ENCODE measurements at places on chromosomes 2 and 18.
A peak's percentile ranks its signal among the peaks of the same experiment; 100 is the strongest.

GRCh38 chr2:205722283-205722918, 40.1 kb downstream of the NRP2 start:
- DNase-seq, result peak; percentile 53

- DNase-seq, result no peak
Observed at GRCh38 chr2:18290386-18290785, 270.1 kb downstream of the RDH14 start.

DNA sequence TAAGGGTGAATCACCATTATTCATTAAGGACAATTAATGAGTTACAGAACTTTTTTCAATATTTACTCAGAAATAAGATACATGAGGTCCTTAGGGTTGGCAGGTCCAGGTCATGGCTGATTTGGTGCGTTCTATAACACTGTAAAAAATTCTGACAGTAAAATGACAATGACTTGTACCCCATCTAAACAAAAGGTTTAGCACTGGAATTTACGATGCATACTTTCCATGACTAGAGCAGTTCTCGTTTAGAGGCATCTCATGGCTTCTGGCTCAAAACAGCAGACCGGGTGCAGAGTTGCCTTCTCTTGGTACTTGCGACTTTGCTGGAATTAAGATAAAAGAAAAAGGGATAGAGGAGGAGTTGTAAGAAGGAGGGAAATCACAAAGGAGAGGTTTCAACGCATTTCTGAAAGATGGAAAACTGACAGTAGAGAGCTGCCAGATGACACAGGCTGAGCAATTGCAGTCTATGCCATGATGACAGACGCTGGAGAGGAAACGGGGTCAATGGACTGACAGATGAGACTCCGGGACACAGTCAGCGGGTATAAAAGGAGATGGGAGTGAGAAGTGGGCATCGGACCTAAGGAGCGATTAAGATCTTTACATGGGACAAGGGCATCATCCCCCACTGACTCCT, 4.1 kb upstream of the CYS1 start:
- DNase-seq, result no peak

DNA sequence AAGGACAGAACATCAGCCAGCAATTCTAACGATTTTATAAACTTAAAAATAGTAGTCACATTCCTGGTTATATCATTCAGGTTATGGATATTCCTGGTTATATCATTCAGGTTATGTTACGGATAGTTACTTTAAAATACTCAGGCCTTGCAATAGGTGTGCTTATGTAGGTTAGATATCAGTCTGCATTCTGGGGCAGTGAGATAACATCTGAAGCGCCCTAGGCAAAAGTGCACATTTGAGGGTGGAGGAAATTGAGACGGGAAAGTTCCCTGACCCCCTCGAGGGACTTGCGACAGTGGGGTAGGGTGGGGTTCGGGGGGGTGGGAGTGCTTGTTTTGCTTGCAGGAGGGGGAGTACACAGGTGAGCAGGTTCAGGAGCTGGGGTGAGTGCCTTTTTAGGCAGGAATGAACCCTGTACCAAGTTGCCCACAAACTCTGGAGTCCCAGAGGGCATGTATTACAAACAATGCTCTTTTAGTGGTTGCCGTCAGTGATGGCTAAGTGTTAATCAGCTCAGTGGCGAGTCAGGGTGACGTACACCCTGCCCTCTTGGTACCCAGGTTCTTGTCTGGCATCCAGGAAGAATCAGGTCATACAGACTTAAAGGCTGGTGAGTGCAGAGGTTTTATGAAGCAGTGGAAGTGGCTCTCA, 31.8 kb downstream of the CREG2 start:
- DNase-seq, result no peak

- DNase-seq, result no peak
Observed at GRCh38 chr18:78740876-78741275, 238.7 kb upstream of the SALL3 start.

DNA sequence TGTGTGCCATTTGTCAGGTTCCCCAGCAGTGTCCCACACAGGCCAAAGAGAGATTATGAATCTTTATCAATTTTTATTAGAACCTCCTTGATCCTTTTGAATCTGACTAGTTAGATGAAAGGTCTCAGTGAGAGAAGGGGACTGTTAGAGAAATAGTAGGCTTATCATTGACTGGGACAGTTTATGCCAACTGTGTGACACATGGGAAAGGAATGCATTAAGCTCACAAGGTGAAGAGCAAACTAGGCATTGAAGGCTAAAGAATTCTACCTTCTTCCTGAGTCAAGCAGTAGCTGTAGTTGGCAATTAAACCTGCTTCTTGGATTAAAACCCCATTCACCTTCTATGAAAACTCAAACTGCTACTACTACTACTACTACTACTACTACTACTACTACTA, 389.6 kb upstream of the CDH19 start:
- no peak for DNase-seq

- no peak for DNase-seq
Observed at GRCh38 chr2:216905649-216906329, 45.9 kb upstream of the TNP1 start.

DNA sequence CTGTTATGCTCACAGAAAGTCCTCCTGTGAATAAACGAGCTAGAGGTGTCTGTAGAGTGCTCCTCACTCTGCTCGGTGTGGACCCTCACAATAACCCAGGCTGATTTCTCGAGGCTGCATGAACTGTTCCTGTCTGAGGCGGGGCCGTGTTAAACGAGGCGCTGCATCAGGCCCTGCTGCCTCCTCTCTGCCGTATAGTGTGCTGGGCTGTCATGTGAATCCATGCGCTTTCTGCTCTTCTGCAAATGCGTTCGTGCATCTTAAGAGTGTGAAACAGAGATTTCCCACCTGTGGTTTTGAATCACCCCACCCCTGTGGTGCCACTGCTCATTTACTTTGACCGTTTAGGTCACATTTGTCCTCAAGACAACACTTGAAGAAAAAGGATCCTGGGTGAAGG, 26.2 kb downstream of the TRAF3IP1 start:
- DNase-seq, result no peak

DNA sequence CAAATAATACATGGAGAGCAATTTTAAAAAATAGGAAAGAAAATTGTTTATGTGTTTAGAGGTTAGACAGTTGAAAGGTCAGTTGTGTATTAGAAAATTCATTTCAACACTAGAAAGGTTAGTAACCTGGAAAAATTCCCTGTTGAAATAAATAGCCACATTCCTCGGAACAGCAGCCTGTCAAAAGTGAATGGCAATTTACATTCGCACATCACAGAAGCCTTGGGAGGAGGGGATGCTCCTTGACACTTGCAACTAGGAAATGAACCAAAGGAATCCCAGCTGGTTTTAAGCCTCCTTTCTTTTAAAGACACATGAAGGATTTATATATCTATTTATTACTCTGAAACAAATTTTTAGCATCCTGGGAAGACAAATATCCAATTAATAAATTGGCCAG, 653.5 kb upstream of the LRRTM4 start:
- DNase-seq, result no peak

- DNase-seq, result no peak
Observed at GRCh38 chr18:22423878-22424564, 6.3 kb upstream of the CTAGE1 start.

- DNase-seq, result no peak
Observed at GRCh38 chr2:30670453-30670852, 136.8 kb downstream of the CAPN13 start.

DNA sequence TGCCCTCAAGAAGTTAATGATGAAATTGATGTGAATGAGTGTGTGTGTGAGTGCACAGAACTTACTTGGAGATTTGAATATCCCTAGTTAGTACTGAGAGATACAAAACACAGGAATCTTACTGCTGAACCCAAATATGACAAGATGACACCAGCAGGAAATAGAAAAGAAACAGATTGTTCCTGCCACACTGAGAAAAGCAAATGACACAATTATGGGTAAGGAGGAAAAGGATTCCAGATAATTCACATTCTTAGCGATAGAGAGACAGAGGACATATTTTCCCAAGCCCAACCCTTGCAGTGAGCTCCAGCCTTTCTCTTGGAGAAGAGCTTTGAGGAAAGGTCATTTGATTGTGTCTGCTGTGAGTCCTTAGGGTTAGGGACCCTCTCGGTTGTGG, 105.7 kb upstream of the SMIM21 start:
- DNase-seq, result no peak

DNA sequence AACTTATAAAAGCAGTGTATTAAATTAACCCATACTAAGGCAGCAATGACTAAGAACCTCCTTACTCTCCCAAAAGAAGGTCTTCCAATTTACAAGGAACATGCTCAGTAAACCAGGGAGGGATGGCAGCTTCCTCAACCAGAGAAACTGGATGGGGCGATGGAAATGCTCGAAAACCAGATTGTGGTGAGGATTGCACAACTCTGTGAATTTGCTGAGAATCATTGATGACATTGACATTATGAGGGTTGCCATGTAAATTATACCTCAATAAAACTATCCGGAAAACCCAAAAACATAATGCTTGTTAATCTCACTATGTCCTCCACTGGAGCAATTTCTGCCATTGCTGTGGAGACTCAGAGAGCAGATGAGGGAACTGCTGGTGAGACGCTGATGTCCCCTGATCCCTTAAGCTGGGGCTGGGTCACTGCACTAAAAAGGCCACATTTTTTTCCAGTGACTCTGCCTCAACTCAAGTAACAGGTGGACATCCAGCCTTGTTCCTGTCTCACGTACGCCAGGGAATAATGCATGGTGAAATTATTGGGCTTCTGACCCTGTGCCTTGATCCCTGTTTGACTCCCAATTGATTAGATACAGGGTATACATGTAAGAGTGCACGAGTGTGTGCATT, 288.3 kb downstream of the CYP26B1 start:
- DNase-seq, result no peak

DNA sequence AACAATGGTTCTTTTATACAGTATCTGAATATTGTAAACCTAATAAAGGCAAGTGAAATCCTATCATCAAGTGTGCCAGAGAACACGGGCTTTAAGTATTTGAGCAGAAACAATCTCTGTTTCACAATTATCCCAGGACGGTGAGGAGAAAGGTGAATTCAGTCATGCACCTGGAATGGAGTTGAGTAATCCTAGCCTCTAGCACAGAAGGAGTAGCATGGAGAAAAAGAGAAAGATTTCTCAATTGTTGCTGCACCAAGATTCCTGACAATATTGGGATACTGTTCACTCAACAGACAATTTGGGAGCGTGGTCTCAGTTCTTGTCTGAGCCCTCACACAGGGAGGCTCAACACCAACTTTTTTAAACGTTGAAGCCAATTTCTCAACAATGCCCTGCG, 510.6 kb downstream of the SOX11 start:
- DNase-seq, result no peak

DNA sequence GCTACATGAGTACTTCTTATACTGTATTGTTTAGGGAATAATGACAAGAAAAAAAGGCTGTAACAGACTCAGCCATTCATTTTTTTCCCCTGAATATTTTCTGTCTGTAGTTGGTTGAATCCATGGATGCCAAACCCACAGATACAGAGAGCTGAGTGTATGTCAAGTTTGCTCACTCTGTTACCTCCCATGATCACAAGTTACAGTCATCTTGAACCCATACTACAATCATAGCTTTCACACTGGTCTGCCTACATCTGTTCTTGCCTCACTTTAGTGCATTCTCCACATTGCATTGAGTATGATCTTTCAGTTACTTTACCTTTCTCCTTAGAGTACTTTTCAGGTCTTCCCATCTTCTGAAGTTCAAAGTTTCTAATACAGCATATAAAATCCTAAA, 94.0 kb downstream of the BIRC6 start:
- DNase-seq, result no peak

DNA sequence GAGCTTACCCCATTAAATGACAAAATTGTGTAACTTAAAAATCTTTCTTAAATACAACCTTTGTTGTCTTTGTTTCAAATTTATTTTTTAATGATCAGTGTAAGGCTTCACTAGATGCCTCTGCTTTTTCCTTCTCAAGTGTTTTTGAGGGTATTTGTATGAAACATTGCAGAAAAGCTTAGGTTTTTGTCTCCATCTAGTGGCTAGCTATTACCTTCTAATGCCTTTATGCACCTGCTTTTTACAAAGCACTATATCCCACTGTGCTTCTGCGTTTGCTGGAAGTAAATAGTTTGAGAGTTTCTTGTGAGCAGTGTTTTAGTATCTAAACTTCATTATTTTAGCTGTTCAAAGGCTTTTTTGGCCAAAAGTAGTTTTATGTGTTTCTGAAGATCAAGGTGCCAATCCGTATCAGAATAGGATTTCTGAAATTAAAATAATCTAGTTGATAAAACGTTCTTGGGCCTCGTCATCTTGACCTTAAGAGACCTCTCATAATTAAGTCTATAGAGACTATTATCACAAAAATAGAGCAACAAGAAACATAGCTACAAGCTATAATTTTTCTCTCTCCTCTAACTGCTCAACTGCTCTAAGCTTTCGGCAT, 47.0 kb downstream of the IWS1 start:
- peak; percentile 54 for DNase-seq

DNA sequence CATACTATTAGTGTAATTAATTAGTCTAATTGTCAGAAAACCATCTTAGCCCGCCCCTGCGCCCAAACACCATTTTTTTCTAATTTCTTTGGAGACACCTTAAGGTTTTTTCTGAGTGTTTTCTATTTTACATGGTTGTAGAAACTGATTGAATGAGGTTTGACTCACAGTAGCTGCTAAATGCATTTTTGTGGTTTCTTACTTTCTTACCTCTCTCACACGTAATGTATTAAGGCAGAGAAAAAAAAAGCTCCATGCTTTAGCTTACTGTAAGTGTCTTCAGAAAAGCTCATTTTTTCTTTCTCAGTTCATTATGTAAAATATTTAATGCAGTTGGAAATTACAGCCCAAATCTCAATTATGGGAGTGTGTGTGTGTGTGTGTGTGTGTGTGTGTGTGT, 548.5 kb upstream of the LRRTM4 start:
- no peak for DNase-seq

DNA sequence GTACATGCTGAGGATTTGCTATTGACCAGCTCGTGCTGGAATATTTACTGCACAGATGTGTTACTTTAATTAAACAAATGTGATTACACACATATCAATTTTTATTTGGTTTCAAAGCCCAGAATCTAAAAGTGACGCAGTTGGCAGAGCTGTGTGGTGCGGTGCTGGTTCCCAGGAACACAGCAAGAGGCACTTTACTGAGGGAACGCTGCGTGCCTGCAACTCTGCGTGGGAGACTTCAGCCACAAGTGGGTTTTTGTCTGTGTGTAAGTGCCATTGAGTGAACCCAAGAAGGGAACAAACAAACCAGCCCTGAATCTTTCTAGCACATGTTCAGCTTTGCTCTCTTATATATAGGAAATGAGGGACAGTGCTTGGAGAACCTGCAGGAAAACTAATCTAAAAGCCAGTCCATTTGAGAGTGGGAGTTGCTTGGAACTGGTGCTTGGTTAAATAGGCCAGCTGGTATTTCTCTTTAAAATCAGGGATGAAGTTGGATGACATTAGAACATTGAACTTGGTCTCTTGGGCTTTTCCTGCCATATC, 196.6 kb upstream of the CELF4 start:
- no peak for DNase-seq
